Fibroblast of gingiva (primary cell): ENCODE measurements at places on chromosomes 12 and 14.
A peak's percentile ranks its signal among the peaks of the same experiment; 100 is the strongest.

GRCh38 chr12:50185970-50186663 is 18.9 kb upstream of the CERS5 start:
- peak; percentile 77 for DNase-seq

GRCh38 chr14:69483765-69484443 is 624 bp upstream of the PLEKHD1 start:
- DNase-seq, result no peak

DNA sequence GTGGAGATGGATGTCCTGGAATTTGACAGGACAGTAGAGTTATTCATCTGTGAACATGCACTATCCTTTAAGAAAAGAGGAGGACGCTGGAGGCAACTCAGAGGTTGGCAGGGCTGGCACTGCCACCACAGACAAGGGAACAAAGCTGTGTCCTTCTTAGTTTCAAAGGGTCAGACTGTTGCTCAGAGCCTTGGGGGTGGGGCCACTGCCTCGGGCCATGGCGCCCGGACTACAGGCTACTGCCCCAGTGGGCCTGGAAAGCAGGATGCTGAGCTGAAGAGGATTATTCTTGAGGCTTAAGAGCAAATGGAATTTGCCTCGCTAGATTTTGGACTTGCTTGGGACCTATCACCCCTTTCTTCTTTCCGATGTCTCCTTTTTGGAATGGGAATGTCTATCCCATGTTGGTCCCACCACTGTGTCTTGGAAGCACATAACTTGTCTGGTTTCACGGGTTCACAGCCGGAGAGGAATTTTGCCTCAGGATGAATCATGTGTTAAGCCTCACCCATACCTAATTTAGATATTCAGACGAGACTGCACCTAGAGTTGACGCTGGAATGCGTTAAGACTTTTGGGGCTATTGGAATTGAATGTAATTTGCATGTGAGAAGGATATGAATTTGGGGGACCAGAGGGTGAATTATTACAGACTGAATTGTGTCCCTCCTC is 114.8 kb upstream of the RFLNA start:
- no peak for DNase-seq

GRCh38 chr12:33205981-33206380 is 233.6 kb downstream of the SYT10 start:
- no peak for DNase-seq

DNA sequence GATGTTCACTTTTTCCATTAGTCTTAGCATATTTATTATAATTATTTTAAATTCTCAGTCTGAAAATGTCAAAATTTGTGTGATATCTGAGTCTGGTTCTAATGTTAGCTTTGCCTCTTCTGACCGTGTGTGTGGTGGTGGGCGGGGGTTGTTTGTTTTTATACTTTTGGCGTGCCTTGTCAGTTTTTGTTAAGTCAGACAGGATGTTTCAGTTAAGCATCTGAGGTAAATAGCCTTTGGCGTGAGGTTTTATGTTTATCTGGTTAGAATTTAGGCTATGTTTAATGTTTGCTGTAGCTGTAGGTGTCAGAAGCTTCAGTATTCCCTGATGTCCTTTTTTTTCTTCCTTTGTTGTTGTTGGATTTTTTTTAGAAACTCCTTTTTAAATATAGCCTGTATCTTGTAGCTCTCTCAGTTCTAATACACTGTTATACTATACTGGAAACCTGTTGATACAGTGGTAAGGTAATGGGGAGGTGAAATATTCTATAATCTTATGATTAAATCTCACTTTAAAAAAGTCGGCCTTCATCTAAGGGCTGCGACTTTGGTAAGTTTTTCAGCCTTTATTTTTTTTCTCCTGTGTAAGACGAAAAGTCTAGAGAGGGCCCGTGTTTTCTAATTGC is 111.6 kb downstream of the SCAF11 start:
- no peak for DNase-seq

GRCh38 chr12:3795492-3796133 is 42.7 kb upstream of the CRACR2A start:
- DNase-seq, result no peak

GRCh38 chr12:73308079-73308478 is 1035.9 kb downstream of the TRHDE start:
- no peak for DNase-seq

GRCh38 chr12:66708704-66709456 is 30.0 kb upstream of the GRIP1 start:
- no peak for DNase-seq

DNA sequence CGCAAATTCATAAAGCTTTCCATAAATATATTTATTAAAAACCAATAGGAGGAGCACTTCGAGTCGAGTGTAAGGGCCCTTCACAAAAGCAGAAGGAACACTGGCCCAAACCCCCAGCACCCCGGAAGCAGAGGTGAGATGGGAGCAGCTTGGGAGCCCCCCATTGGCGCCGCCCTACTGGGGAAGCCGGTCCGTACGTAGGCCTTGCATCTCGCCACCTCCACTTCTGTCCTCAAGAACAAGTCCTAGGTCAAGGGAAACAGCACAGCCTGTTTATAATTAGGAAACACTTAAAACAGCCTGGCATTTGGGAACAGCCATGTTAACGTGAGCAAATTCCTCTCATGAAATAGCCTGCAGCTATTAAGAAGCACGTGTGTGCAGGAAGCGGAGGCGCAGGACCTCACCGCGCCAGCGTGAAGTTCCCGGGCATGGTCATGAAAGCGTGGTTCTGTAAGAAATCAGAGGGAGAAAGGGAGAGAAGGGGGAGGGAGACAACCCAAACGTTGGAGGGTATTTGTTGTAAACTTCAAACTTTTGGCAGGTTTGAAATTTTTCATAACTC is 7.7 kb downstream of the ANKRD9 start:
- peak; percentile 17 for DNase-seq

DNA sequence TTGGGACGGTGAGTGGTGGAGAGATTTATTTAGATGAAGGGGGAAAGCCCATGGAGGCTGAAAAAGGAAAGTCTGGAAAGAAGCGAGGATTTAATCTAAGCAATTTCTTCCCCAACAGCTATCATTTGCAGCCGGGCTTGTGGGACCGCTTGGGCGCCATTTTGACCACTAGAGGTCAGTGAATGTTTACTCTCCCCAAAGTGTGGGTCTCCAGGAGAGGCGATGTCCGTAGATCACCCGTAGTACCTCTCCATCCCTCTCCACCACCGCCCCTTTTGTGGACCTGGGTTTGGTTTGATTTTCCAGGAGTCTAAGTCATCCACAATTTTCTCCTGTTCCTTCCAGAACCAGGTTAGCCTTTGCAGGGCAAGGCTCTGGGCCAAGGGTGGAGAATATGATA is 91.2 kb upstream of the PARP11 start:
- DNase-seq, result no peak

- no peak for DNase-seq
Observed at GRCh38 chr14:39956372-39956771, 524.1 kb upstream of the FBXO33 start.

GRCh38 chr12:50749459-50749882 is 14.4 kb upstream of the ATF1 start:
- no peak for DNase-seq

GRCh38 chr14:23355871-23356435 is 3.3 kb upstream of the SLC22A17 start:
- DNase-seq, result no peak

DNA sequence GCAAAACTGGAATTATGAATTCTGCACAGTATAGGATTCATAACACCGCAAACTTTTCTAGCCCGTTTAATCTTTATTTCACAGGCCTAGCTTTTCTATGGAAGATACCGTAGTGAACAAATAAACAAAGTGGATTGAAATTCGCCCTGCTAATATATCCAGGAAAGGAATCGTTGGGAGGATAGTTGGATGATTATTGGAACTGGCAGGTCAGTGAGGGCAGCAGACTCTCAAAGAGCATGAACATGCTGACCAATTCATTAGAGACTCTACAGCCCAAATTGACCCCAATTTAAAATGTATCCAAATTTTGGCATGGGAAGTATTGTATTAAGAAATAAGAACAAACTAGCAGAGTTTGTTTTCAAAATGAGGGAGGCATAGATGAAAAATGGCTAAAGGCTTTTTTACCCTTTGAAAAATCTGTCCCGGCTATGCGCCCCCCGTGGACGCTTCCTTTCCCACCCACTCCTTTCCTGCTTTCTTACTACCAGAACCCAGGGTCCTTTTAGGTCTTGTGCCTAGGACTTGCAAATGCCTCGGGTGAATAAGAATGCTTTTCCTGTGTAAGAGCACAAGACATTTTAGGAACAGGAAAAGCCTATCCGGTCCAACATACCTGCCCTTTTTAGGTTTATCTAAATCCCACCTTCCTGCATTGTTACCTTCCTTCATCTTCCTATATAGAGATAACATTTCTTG is 84.6 kb upstream of the PTPRB start:
- DNase-seq, result no peak

DNA sequence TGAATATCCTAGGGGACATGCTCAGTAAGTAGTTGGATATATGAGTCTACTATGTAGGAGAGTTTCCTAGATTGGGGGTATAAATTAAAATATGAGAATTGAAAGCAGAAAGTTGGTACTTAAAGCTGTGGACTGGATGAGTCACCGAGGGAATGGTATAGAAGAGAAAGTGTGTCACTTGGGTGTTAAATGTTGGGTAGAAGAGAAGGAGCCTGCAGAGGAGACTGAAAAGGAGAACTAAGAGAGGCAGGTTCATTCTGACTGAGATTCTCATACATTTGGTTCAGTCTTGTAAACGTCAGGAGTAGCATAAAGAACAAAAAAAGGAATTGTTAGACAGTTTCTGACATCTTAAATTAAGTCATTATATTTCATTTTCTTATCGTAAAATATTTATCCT is 19.9 kb downstream of the LRRC9 start:
- DNase-seq, result no peak

- peak; percentile 7 for DNase-seq
Observed at GRCh38 chr12:66154776-66155175, 15.0 kb downstream of the TMBIM4 start.

DNA sequence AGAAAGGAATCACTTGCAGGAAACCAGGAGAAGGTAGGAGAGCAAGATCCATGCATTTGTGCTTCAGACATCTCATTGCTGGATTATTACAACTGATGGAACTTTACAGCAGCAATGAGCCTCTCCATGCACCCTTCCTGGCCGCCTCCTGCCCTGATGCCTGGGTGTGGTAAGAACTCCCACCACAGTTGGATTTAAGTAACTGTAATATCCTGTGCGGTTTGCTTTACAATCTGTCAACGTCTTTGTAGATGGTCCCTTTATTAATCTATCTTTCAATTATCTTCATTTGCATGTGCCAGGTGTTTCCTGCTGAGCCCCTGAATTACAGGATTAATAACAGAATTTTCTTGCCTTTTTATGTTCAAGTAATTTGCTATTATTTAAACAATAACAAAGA is 1300.5 kb upstream of the TMEM132C start:
- DNase-seq, result no peak

DNA sequence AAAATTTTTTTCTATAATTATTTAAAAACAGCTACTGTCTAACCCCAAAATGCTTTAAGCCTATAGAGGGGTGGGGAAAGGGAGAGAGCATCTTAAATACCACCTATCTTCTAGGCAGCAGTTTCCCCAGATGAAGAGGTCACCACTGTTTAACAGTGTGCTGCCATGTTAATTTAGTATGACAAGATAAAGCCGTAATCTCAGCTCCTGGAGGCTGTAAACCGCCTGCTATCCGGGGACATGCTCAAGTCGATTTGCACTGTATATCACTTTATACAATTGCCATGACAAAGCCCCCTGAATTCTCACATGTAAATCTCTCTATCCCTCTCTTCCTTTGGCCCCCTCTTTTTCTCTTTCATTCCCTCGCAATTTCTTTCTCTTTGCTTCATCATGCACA is 68.5 kb downstream of the SOX5 start:
- no peak for DNase-seq

- DNase-seq, result peak; percentile 69
Observed at GRCh38 chr12:91926848-91927247, 218.8 kb downstream of the BTG1 start.

- DNase-seq, result no peak
Observed at GRCh38 chr14:75609606-75610475, 31.4 kb downstream of the FLVCR2 start.

DNA sequence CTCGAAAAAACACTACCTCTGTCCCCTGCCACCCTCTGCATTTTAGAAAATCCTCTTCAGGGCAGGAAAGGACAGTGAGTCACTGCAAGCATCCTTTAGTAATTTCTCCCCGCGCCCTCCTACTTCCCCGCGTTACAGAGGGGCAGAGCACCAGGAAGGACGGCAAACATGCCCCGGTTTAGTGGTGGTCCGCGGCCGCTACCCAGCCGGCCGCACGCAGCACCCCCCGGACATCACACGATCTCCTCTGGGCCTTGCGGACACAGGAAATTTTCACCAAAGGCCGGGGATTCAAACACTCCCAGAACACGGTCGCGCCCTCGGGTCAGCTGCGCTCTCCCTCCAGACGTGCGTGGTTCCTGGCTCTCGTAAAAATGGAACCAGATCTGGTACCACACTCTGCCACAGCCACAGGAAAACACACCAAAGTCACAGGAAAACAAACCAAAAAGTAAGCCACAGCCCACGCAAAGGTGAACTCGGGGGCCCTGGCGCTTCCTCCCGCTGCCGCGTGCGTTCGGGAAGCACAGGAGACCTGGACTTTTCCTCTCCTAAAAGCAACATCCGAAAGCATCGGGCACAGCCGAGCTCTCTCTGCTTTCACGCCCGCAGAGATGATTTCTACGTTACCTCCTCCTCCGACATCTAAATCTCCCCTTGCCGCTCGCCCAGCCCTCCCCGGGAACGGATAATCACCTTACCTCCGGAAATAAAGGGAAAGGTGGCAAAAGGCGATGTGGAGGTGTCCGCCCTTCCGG is 839 bp downstream of the SLC38A1 start:
- DNase-seq, result no peak

GRCh38 chr14:36973806-36974442 is 198.5 kb downstream of the SLC25A21 start:
- DNase-seq, result peak; percentile 60

DNA sequence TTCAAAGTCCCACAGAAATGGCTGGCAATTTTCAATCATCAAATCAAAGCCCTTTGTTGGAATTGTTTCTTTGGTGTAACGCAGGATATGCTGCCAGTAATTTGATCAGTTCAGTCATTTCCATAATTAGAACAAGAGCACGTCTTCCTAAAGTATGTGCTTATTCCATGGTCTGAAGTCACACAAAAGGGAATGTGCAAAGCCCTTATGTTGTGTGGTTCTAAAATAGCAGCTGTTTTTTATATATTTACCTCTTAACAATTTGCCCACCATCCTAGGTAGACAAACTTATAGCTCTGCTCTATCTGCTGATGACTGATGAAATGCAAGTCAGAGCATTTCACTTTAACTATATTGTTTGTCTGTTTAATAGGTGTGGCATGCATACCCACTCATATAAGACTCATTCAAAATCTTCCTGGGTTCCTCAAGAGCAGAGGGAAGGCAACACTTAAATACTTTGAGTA is 176.1 kb upstream of the SLC38A2 start:
- DNase-seq, result peak; percentile 84

DNA sequence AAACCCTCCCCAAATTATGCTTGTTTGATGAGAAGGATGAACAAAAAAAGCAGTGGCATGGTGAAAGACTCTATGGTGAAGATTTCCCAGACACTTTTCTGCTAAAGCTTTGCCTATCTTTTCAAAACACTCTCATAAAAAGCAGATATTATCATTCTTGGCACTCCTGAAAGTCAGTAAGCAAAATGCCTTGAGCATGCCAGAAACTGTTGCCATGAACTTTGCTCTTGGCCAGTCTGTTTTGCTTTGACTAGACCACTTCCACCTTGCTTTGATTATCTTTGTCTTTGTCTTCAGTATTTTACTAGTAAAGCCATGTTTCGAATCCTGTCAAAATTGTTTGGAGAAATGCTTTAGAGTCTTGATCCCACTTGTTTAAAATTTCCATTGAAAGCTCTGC is 110.4 kb downstream of the CNTN1 start:
- no peak for DNase-seq
